B cell (primary cell): ENCODE measurements at places on chromosomes 5 and 9. TPM values are rescaled to one million over a fixed set of nuclear protein-coding genes. Genes with fewer than 3 reads are reported as not detected.

Gene SLCO6A1
- polyA plus RNA-seq: not detected in 2 replicates

GRCh38 chr5:54304040-54304439, 6.3 kb downstream of the ARL15 start:
- no peak overlapping the region for H3K4me3 ChIP-seq
- H3K4me1 ChIP-seq: peaks cover 2% of the 10 kb centered on the region
- H3K36me3 ChIP-seq: no peaks in the 10 kb centered on the region
- no peaks in the 10 kb centered on the region for H3K27me3 ChIP-seq

DNA sequence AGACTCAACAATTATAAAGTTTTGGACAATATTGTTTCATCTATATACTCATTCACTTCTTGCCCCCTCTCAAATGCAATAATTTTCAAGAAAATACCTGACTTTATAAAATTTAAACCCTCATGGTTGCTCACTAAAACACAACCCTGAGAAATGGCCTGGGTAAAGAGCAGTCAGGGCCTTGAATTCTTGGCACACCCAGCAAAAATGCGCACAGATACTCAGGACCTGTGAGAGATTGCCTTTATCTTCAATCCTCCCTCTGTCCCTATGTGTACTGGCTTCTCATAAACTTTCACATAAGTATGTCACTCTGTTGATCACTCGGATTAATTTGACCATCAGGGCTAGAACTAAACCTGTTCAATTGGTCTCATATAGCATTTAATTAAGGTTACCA, 12.8 kb upstream of the ACO1 start:
- H3K36me3 ChIP-seq: no peaks in the 10 kb centered on the region
- DNase-seq: no peak
- H3K27ac ChIP-seq: no peak overlapping the region
- no peaks in the 10 kb centered on the region for H3K27me3 ChIP-seq
- no peak overlapping the region for H3K4me3 ChIP-seq

- H3K4me1 ChIP-seq: no peaks in the 10 kb centered on the region
- no peaks in the 10 kb centered on the region for H3K27me3 ChIP-seq
- no peaks in the 10 kb centered on the region for H3K36me3 ChIP-seq
Observed at GRCh38 chr5:106312360-106312759, 1358.4 kb downstream of the EFNA5 start.

Gene PTGES
- 0.07 TPM in 1 of 2 replicates, not detected in the other for polyA plus RNA-seq

- H3K27me3 ChIP-seq: no peaks in the 10 kb centered on the region
- no peak for DNase-seq
- H3K27ac ChIP-seq: no peak overlapping the region
- H3K36me3 ChIP-seq: no peaks in the 10 kb centered on the region
- H3K4me3 ChIP-seq: no peak overlapping the region
- H3K4me1 ChIP-seq: no peaks in the 10 kb centered on the region
Observed at GRCh38 chr5:40292006-40292405, 387.7 kb upstream of the PTGER4 start.

DNA sequence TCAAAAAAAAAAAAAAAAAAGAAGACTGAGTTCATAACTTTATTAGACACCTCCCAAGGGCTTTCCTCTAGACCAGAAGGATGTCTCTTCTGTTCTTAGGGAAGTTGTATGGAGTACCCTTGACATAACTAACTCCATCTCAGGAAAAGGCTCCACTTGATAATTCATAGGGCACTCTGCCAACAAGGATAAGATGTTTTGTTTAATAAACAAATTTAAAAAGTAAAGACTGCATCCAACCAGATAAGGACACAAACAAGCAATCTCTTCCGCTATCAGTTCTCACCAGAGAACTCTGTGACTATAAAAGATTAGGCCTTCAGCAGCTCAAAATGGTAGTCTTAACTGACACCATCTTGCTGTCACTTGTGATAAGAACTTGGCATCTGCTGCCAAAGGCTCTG, 65.8 kb downstream of the SFXN1 start:
- no peak overlapping the region for H3K4me3 ChIP-seq
- DNase-seq: no peak
- no peaks in the 10 kb centered on the region for H3K4me1 ChIP-seq
- peaks cover 5% of the 10 kb centered on the region for H3K27me3 ChIP-seq
- H3K27ac ChIP-seq: no peak overlapping the region
- H3K36me3 ChIP-seq: no peaks in the 10 kb centered on the region
